ENCODE measurements at places on chromosomes 1 and 21.

DNA sequence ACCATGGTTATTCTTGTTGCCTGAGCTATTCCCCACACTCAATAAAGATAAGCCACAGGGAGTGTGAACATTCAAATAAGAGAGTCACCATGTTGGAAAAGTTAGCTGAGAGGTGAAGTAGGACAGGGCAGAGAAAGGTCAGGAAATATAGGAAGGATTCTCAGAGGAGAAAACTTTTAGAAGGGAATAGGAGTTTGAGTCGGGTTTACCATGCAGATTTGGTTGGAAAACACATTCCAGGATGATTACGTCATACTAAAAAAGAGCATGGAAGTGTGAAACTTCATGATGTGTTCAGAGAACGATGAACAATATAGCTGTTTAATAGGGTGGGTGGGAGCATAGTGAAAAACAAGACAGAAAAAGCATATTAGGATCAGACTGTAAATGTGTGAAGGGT, 1125.3 kb upstream of the ADGRL2 start:
- H3K27me3 ChIP-seq: no peaks in the 10 kb centered on the region
- H3K4me3 ChIP-seq: no peak overlapping the region
- no peak overlapping the region for H3K27ac ChIP-seq
- no peak for DNase-seq

GRCh38 chr1:11418056-11418455, 60.9 kb upstream of the DISP3 start:
- H3K36me3 ChIP-seq: no peaks in the 10 kb centered on the region
- no peak for DNase-seq
- no peaks in the 10 kb centered on the region for H3K4me1 ChIP-seq
- H3K4me3 ChIP-seq: no peak overlapping the region

DNA sequence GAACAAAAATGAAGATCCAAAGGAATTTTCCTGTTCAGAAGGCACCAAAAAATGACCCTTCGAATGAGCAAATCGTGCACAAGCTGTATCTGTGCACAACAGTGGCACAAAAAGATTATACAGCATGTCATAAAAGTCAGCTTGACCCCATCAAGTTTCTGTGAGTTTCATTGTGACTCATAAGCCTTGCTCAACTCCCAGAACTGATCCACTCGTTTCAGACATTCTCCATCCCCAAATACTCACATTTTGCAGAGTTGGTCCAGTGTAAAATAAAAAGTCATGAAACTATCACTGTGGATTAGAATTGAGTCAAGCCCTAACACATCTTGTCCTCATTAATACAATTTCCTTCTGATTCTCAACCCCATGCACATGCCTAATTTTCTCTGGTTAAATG, 174.7 kb upstream of the PKN2 start:
- no peaks in the 10 kb centered on the region for H3K36me3 ChIP-seq
- peaks cover 13% of the 10 kb centered on the region for H3K27me3 ChIP-seq
- H3K4me1 ChIP-seq: no peaks in the 10 kb centered on the region
- no peak overlapping the region for H3K4me3 ChIP-seq

DNA sequence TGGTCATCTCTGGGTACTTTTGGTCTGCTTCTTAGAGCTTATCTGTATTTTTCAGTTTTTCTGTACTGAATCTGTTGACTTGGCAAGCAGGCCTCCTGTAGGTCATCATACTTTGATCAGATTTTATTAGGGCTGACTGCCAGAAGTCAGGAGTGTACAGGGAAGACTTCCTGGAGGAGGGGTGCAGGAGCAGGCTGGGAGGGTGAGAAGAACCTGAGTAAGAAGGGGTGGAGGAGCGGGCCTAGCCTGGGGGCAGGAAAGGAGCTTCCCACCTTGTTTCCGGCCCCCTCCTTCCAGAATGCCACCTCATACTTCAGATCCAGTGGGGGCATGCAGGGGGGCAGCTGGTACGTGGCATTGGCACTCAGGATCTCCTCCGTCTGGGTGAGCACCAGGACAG, 18.3 kb upstream of the IL22RA1 start:
- no peak for DNase-seq
- H3K4me1 ChIP-seq: no peaks in the 10 kb centered on the region
- peaks cover 9% of the 10 kb centered on the region for H3K36me3 ChIP-seq
- no peak overlapping the region for H3K27ac ChIP-seq
- H3K4me3 ChIP-seq: no peak overlapping the region
- no peaks in the 10 kb centered on the region for H3K27me3 ChIP-seq

GRCh38 chr21:25369524-25370300, 237.6 kb downstream of the MRPL39 start:
- H3K4me1 ChIP-seq: peaks cover 3% of the 10 kb centered on the region
- no peak overlapping the region for H3K4me3 ChIP-seq
- H3K27ac ChIP-seq: no peak overlapping the region

GRCh38 chr21:36551731-36552433, 72.0 kb upstream of the CLDN14 start:
- no peaks in the 10 kb centered on the region for H3K4me1 ChIP-seq
- H3K4me3 ChIP-seq: no peak overlapping the region
- peaks cover 4% of the 10 kb centered on the region for H3K36me3 ChIP-seq
- H3K27ac ChIP-seq: no peak overlapping the region

DNA sequence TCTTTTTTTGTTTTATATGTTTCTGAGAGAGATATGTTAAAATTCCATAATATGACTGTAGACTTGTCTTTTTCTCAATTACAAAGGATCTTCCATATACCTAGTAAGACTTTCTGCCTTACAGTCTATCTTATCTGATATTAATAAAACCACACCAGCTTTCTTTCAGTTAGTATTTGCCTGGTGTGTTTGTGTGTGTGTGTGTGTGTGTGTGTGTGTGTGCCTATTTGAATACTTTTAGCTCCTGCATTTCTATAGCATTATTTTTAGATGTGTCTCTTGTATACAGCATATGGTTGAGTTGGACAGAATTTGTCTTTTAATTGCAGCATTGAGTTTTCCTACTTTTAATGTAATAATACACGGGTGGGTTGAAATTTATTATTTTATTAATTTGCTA, 27.5 kb downstream of the ST6GALNAC3 start:
- no peaks in the 10 kb centered on the region for H3K27me3 ChIP-seq
- no peak overlapping the region for H3K27ac ChIP-seq
- H3K4me3 ChIP-seq: no peak overlapping the region
- no peaks in the 10 kb centered on the region for H3K4me1 ChIP-seq
- H3K36me3 ChIP-seq: peaks cover 10% of the 10 kb centered on the region
- DNase-seq: no peak

- no peaks in the 10 kb centered on the region for H3K4me1 ChIP-seq
- no peak for DNase-seq
- no peak overlapping the region for H3K4me3 ChIP-seq
- no peak overlapping the region for H3K27ac ChIP-seq
Observed at GRCh38 chr21:40803101-40803500, 43.9 kb downstream of the DSCAM start.

DNA sequence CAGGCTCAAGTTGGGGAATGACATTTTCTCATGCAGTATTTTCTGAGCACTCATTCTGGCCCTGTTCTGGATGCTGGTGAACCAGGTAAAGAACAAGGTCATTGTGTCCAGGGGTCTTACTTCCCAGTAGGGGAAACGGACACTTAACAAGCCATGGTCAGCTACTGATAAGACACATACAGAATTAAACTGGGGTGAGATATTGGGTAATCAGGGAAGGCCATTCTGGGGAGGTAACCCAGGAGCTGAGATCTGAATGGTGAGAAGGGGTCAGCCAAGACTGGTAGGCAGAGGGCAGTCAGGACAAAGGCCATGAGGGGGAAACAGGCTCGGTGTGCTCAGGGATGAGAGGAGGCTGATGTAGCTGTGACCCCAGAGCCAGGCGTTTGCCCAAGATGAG, 45.8 kb downstream of the RPS6KA1 start:
- H3K36me3 ChIP-seq: peaks cover 56% of the 10 kb centered on the region
- no peaks in the 10 kb centered on the region for H3K27me3 ChIP-seq
- no peak overlapping the region for H3K4me3 ChIP-seq
- no peak overlapping the region for H3K27ac ChIP-seq

GRCh38 chr1:31562707-31563360, 13.5 kb upstream of the TINAGL1 start:
- H3K36me3 ChIP-seq: no peaks in the 10 kb centered on the region
- peaks cover 21% of the 10 kb centered on the region for H3K27me3 ChIP-seq

GRCh38 chr1:229155472-229155871, 115.4 kb upstream of the RAB4A start:
- H3K4me3 ChIP-seq: peak overlapping the region; percentile 75
- no peaks in the 10 kb centered on the region for H3K27me3 ChIP-seq
- H3K36me3 ChIP-seq: no peaks in the 10 kb centered on the region
- peak; percentile 22 for DNase-seq
- H3K27ac ChIP-seq: peak overlapping the region; percentile 19

DNA sequence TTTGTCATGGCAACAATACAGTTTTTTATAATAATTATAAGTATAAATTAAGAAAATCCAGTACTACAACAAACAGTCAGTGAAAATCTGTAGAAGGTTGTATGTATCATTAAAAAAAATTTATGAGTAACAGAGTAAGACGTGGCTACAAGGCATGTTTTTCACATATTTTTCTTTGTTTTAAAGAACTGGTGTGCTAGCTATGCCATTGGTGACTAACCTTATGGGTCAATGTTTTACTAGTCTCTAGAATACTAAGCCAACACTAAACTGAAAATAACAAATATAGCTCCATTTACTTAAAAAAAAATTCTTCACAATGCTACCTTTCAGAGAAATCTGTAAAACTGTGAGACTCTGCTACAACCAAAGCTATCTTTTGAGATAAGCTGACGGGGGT, 261.5 kb downstream of the ADGRL2 start:
- DNase-seq: no peak
- H3K27ac ChIP-seq: no peak overlapping the region
- H3K27me3 ChIP-seq: no peaks in the 10 kb centered on the region
- H3K4me1 ChIP-seq: no peaks in the 10 kb centered on the region
- H3K4me3 ChIP-seq: no peak overlapping the region

DNA sequence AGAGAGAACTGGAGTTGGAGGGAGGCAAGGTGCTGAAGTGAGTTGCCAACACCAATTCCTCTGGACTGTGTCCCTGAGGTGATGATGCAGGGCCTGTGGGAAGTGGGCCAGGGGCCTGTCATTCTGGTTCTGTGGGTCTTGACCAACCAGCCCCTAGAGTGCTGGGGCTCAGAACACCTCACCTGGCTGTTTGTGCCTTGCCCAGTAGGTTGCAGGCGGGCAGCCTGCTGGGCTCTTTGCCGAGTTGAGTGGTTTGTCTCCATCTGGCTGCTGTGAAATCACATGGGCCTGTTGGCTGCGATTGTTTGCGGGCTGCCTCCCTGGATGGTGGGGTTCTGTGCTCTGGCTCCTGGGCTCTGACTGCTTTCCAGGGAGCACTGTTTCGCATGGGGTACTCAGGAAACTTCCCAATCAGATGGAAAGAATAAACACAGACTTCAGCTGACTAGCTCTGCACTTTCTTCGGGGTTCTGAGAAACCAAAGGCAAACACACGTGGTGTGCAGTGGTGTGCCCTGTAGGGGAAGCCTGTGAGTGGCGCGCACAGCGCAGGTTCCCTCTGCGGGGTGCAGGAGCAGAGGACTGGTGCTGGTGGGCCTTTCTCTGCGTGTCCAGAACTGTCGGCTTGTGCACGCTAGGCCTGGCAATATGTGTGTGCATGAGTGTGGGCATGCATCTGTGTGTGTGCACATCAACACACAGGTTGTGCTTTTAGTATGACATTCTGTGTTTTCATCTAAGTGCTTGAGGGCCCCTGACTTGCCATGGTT, 95.1 kb downstream of the RHOU start:
- H3K27ac ChIP-seq: no peak overlapping the region
- no peaks in the 10 kb centered on the region for H3K27me3 ChIP-seq
- H3K36me3 ChIP-seq: no peaks in the 10 kb centered on the region
- H3K4me1 ChIP-seq: peaks cover 12% of the 10 kb centered on the region
- H3K4me3 ChIP-seq: no peak overlapping the region

DNA sequence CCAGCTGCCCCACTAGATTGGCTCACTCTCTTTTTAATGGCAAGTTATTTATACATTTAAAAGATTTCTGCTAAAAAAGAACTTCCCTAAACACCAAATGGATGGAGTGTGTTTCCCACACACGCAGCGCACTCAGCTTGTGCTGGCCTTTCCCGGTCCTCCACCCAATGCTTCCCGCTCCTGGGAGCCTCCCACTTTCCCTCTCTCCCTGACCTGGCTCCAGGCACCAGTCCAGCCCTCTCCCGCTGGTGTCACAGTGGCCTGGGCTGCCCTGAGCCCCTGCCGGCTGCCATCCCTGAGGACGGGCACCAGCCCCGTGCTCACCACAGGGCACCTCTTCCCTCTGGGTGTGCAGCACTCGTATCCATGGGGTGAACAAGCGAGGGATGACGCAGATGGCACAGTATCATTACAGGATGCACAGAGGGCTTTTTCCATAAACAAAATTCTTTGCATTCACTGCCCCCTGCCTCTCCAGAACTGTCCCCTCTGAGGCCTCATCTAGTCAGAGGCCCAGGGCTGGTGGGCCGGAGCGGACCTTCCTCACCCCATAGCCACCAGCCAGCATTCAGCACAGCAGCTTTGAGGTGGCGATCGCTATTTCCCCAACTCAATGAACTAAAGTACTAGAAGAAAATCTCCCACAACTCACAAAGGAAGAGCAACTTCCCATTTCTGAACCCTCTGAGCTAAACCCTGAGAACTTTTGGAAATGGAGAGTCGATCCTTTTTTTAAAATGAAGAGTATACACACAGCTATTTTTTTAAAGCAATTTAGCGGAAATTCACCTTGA, 68.5 kb downstream of the SLC37A1 start:
- no peaks in the 10 kb centered on the region for H3K36me3 ChIP-seq
- H3K4me1 ChIP-seq: no peaks in the 10 kb centered on the region
- DNase-seq: no peak
- no peak overlapping the region for H3K4me3 ChIP-seq
- H3K27ac ChIP-seq: no peak overlapping the region
- H3K27me3 ChIP-seq: no peaks in the 10 kb centered on the region

DNA sequence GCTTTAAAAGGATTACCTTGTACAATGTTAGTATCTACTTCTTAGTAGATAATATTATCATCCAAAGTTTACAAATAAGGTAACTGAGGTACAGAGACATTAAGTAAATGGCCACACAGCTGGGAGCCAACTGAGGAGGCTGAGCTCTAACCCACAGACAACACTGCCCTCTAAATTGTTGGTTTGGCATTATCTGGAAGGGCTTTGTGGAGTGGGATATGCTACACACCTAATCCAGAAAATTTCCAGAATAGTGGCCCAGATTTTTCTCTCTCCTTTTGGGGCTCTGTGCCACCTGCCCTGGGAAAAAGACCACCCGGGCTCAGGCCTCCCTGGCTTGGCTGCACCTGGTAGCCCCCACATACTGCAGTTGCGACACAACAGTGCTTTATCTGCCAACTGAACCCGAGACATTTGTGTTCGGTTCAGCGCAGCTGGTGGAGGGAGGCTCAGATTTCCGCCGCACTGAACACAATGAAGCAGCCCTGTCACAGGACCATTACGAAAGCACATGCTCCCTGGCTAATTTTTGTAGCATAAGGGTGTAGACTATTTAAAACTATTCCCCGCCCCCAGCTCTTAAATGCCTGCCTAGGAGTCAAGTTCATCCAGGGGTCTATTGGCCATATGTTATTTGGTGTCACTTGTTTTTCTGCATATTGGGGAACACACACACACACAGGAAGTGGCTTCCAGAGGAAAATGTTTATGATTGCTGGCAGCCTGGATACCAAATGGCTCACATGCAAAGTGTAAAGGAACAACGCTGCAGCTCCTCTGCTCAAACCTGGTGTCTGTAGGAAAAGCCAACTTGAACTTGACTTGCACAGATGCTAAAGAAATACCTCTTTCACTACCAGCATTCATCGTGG, 92.3 kb upstream of the ESRRG start:
- no peaks in the 10 kb centered on the region for H3K4me1 ChIP-seq
- DNase-seq: no peak
- H3K4me3 ChIP-seq: no peak overlapping the region

- H3K4me1 ChIP-seq: peaks cover 9% of the 10 kb centered on the region
- no peaks in the 10 kb centered on the region for H3K36me3 ChIP-seq
- no peak overlapping the region for H3K27ac ChIP-seq
- H3K27me3 ChIP-seq: peaks cover 26% of the 10 kb centered on the region
- DNase-seq: no peak
Observed at GRCh38 chr1:19877821-19878636, 4.2 kb upstream of the OTUD3 start.

All from naive thymus-derived CD8-positive, alpha-beta T cell (primary cell).